ENCODE measurements at places on chromosomes 1 and 21.

GRCh38 chr1:60848583-60849188 lies 233.7 kb upstream of the NFIA start:
- DNase-seq, result peak; percentile 29

GRCh38 chr1:5681654-5682053 lies 310.6 kb downstream of the NPHP4 start:
- no peak for DNase-seq

GRCh38 chr1:240027059-240027462 lies 64.6 kb upstream of the FMN2 start:
- DNase-seq, result no peak

DNA sequence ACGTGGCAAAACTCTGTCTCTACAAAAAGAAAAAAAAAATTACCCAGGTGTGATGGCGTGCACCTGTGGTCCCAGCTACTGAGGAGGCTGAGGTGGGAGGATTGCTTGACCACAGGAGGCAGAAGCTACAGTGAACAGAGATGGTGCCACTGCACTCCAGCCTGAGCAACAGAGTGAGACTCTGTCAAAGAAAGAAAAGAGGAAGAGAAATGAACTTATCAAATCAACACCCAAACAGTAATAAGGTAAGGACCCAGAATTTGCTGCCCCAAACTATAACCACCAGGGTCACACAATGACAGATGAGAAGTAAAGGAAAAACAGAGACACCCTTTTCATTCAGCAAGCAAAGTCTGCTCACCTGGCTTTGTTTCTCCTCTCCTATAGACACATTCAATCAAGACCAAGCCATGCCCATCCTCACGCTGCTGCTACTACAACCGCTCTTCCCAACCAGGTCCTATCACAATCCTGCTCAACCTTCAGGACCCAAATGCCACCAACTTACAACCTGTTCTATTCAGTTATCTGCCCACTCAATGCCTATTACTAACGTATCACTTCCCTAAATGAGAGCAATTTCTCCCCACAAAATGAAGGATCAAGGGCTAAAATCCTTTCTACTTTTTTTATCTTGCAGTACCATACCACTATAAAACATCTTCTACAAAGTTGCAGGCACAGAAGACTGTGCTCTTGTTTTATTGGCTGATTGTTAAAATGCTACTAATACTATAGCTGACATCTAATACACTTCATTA lies 183.5 kb downstream of the RERE start:
- no peak for DNase-seq

DNA sequence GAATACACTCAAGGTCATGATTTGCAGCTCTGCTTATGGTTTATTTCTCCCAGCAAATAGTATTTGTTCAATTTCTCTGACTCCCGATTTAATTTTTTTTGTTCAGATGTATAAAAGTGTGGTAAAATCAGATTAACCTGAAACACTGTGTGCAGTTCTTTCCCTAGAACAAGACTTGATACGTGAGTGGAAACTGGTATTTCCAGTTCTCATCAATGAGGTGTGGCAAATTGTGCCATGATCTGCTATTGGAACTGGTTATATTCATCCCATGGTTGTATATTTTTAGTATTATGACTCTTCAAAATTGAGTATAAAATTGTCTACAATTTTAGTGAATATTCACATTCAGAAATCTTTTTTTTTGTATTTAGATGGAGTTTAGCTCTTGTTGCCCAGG lies 76.8 kb upstream of the IVNS1ABP start:
- no peak for DNase-seq

DNA sequence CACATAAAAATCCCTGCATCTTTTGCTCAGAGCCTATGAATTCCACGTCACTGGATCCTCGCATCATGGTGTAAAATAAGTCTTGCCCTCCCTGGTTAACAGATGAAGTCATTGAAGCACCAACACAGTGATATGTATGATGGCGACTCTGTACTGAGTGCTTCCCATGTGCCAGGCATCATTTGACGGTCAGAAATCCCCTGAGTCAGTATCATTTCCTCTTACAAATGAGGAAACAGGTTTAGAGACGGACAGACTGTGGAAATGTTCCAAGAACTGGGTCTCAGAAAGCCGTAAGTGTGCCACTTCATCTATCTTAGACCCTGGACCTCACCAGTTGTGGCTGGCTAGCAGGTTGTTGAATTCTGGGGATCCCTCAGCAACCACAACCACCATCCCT lies 5.1 kb upstream of the OLFML2B start:
- no peak for DNase-seq

DNA sequence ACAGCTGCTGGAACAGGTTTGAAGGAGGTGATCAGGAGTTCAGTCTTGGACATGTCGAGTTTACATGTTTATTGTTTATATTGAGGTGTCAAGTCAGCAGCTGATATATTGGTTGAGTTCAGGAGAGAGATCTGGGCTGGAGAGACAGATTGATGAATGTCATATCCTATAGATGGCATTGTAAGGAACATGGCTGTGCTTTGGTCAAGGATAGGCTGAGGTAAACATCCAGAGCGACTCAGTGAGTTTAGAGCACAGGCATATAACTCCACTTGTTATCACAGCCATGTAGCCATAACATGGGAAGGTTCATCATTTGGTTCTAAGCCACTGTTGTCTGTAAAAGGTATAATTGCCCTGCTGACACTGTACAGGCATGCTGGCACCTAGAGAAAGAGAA lies 5.5 kb upstream of the MYOCOS start:
- DNase-seq, result no peak

GRCh38 chr1:34268311-34268954 lies 91.7 kb downstream of the C1orf94 start:
- DNase-seq, result no peak

DNA sequence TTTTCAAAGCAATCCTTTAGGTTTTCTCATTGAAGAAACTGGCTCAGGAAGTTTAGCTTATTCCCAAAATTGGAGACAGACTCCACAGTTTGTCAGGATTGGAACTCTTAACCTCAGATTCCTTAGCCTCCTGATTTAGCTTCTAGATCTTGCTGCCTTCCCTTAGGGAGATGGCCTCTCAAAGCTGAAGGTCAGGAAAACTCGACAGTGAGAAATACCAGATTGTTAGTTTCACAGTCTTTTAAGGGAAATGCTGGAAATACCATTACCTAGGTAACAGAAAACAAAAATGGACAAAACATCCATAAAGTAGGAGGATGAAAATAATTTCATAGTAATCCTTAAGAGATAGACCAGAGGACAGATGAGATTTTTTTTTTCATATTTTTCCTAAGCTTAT lies 7.8 kb downstream of the RASAL2 start:
- DNase-seq, result no peak

GRCh38 chr1:56185493-56185892 lies 393.9 kb downstream of the PLPP3 start:
- no peak for DNase-seq

DNA sequence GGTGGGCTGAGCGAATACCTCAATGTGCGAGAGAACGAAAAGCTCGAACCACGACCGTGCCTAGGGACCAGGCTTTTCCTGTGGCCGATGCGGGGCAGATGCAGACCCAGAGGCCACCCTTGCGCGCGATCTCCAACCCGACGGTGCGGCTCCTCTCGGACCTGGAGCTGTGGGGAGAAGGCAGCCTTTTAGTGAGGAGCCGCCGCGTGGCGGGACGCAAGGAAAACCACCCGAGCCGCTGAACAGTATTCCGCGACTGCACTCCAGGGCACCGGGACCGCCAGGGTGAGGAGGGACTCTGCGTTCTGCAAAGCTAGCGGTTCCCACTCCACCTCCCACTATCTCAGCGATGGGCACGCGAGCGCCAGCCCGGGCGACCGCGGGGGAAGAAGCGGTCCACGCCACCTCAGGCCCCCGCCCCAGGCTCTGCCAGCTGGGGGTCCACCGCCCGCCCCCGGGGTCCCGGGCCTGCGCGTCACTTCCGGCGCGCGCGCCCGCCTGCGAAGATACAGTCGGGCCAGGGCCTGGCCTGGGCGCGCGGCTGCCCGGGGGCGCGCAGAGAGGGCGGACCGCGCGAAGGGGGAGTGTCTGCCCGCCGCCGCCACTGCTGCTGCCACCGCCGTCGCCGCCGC lies 66.5 kb upstream of the PRKACB start:
- peak; percentile 72 for DNase-seq

DNA sequence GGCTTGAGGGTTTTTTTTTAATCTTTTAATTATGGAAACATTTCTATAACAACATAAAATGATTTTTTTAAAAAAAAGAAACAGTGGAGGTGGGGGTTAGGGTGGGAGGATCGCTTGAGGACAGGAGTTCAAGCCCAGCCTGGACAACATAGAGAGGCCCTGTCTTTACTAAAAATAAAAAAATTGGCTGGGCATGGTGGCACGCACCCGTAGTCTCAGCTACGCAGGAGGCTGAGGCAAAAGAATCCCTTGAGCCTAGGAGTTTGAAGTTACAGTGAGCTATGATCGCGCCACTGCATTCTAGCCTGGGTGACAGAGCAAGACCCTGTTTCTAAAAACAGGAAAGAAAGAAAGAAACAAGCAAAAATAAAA lies 32.2 kb upstream of the RNF11 start:
- no peak for DNase-seq

GRCh38 chr1:114088392-114089299 lies 65.0 kb downstream of the SYT6 start:
- DNase-seq, result no peak

DNA sequence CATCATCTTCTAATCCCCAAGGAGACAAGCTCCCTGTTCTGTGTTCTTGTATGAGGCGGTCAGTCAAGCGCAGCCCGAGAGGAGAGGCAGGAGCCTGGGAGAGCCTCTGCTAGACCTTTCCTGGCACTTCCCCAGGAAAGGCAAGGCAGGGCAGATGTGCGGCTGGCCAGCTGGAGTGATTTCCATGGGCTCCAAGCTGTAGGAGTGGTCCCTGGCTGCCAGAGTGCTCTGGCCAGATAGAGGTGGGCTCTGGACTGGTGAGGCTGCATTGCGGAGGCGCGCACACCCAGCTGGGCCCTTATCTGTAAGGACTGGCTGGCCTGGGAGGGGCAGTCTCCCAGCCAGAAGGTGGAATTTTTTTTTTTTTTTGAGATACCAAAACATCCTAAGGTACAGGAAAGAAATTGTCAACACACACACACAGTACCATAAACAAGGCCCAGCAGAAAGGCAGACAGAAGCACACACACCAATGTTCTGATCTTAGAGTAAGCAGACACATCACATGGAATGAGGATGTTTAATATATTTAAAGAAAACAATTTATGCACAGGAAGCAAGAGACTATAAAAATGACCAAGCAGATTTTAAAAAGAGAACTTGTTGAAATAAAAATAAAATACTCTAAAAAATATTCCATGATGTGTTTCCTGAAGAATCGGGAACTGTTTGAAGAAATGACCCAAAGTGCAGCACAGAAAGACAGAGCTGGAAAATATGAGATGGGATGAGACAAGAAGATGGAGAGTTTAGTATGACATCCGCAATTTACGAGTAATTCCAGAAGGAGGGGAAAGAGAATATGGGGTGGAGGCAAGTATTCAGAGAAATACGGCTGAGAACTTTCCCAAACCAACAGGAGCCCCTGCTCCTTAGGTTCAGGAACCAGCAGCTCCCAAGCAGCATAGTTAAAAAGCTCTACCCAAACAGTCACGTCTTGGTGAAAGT lies 13.4 kb downstream of the IBA57 start:
- no peak for DNase-seq

DNA sequence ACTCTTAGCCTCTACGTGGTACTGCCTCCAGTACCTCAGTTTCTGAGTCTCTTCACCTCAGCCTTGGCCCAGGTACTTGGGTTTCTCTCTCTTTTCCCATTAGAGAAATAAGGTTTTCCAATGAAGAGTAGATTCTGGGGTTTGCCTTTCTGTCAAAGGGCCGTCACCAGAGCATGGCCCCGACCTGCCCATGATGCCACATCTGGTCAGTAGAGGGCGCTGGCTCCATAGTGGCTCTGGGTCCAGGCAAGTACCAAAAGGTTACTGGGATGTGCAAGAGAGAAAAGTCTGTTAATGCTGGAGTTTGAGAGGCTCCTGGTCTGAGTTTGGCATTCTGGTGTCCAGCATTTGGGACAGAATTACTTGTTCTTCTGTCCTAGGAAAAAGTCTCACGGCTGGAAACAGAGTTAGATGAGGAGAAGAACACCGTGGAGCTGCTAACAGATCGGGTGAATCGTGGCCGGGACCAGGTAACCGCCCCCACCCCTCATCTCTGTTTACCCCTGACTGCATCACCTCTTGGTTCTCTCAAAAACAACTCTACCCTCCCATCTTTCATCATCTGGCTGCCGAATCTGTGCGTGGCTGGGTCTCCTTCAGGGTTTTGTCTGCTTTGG lies 5.3 kb upstream of the TUFT1 start:
- peak; percentile 1 for DNase-seq

- no peak for DNase-seq
Observed at GRCh38 chr1:246020211-246020954, 486.7 kb downstream of the SMYD3 start.

- no peak for DNase-seq
Observed at GRCh38 chr1:7421471-7422075, 349.5 kb upstream of the VAMP3 start.

DNA sequence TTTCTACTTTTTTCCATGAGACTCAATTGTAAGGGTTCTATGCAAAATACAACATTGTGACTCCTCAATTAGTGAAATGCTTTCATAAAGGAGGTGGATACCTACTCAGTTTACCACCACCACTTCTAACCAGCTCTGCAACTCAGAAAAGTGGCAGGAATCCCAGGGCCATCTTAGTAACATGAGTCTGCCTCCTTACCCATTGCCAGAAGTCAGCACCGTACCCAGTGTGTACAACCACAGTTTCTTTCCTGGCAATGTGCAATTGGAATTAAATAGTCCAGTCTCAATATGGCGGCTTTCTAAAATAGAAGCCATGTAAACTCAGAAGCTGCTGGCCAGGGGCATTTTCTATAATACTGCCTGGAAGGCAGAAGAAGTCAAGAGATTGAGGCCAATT lies 32.1 kb downstream of the TESK2 start:
- DNase-seq, result no peak

- no peak for DNase-seq
Observed at GRCh38 chr1:203628201-203629015, 1.8 kb downstream of the ATP2B4 start.

DNA sequence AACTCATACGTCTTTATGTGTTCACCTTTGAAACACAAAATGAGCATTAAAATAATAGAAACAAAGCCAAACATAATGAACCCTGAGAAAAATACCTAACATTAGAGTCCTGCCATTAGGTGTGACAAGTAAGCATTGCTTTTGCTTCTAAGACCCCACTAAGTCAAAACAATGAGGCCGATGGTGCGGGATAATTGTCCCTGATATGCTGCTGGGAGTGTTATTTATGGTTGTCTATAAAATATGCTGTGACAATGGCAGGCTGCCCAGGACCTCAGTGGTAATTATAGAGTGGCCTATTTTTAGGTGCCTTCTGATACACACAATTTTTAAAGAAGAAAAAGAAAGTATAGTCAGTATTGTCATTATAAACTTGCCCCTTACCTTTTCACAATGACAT lies 1423.1 kb downstream of the AMY1C start:
- DNase-seq, result no peak

- DNase-seq, result no peak
Observed at GRCh38 chr1:116717318-116717717, 36.9 kb upstream of the CD2 start.

GRCh38 chr1:177780096-177780700 lies 189.7 kb downstream of the SEC16B start:
- peak; percentile 31 for DNase-seq

- no peak for DNase-seq
Observed at GRCh38 chr1:109488696-109489095, 5.0 kb downstream of the ATXN7L2 start.

GRCh38 chr1:84253036-84253435 lies 48.5 kb upstream of the SAMD13 start:
- DNase-seq, result no peak
